Epithelial cell of alveolus of lung (primary cell): ENCODE measurements at places on chromosomes 7 and 10. TPM values are rescaled to one million over a fixed set of nuclear protein-coding genes. Genes with fewer than 3 reads are reported as not detected.

Gene AMPH
- 2.8 and 6.0 TPM in 2 replicates for total RNA-seq

Gene ANLN
- 31.0 and 69.4 TPM in 2 replicates for total RNA-seq

Gene SLC26A3
- total RNA-seq, result not detected in 2 replicates

Gene CCL24
- total RNA-seq, result not detected in 2 replicates

Gene EGFR
- 50.1 and 61.4 TPM in 2 replicates for total RNA-seq

Gene PPP1R3C
- 4.5 and 17.3 TPM in 2 replicates for total RNA-seq

Gene C10orf105
- not detected in 2 replicates for total RNA-seq

Gene INHBA
- 4.0 and 53.8 TPM in 2 replicates for total RNA-seq

Gene SPDYE2B
- total RNA-seq, result not detected in 2 replicates

Gene HMX3
- total RNA-seq, result not detected in 2 replicates

Gene DHTKD1
- total RNA-seq, result 15.8 and 17.6 TPM in 2 replicates

Gene SGCE
- total RNA-seq, result 59.2 and 147 TPM in 2 replicates

Gene CLDN12
- total RNA-seq, result 21.7 and 22.9 TPM in 2 replicates

Gene OR2A5
- not detected in 2 replicates for total RNA-seq

Gene C10orf67
- total RNA-seq, result 0.13 TPM in 1 of 2 replicates, not detected in the other

Gene CASD1
- 11.2 and 16.1 TPM in 2 replicates for total RNA-seq

Gene EIF4EBP2
- total RNA-seq, result 19.9 and 52.8 TPM in 2 replicates

Gene DYNC1I1
- total RNA-seq, result 0.13 TPM in 1 of 2 replicates, not detected in the other

Gene LRMDA
- total RNA-seq, result 0.26 and 2.5 TPM in 2 replicates

Gene MBL2
- not detected in 2 replicates for total RNA-seq

Gene PRKCQ
- 0.24 and 0.65 TPM in 2 replicates for total RNA-seq

Gene STAMBPL1
- total RNA-seq, result 30.3 and 84.2 TPM in 2 replicates
